ENCODE measurements at places on chromosomes 7 and 10. TPM values are rescaled to one million over a fixed set of nuclear protein-coding genes. Genes with fewer than 3 reads are reported as not detected.

- no peaks in the 10 kb centered on the region for H3K4me1 ChIP-seq
- no peaks in the 10 kb centered on the region for H3K36me3 ChIP-seq
- H3K27ac ChIP-seq: no peak overlapping the region
- no peak for DNase-seq
- H3K4me3 ChIP-seq: no peak overlapping the region
- H3K27me3 ChIP-seq: no peaks in the 10 kb centered on the region
Observed at GRCh38 chr10:126092366-126093215, 196.2 kb downstream of the FANK1 start.

DNA sequence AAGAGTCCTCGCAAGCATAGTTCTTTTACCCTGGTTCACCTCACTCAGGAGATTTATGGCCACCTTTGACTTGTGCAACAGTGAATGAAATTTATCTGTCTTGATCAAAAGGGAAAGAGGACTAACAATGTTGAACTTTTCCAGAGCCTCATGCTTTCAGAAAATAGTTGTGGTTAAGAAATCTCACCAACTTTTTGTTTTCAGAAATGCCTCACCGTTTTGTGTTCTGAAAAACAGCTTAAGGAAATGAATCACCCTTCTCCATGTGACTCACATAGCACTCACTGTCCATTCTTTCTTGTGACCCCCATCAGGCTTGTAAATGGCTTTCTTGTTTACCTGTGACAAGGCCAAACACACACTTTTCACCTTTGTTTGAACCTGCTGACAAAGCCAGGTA, 148.6 kb upstream of the FAM3C start:
- H3K4me3 ChIP-seq: no peak overlapping the region
- no peaks in the 10 kb centered on the region for H3K27me3 ChIP-seq
- no peaks in the 10 kb centered on the region for H3K4me1 ChIP-seq
- H3K27ac ChIP-seq: no peak overlapping the region
- H3K36me3 ChIP-seq: peaks cover 19% of the 10 kb centered on the region

CPA4 gene
- not detected for total RNA-seq

GRCh38 chr10:27695706-27696105, 49.9 kb downstream of the MKX start:
- H3K4me3 ChIP-seq: no peak overlapping the region
- no peak for DNase-seq
- H3K4me1 ChIP-seq: no peaks in the 10 kb centered on the region
- H3K27me3 ChIP-seq: no peaks in the 10 kb centered on the region

- no peak for DNase-seq
- no peak overlapping the region for H3K27ac ChIP-seq
- no peak overlapping the region for H3K4me3 ChIP-seq
- H3K36me3 ChIP-seq: 0 out of 2 replicates have a peak, but pooled peaks cover 5% of the 10 kb centered on the region
- H3K4me1 ChIP-seq: no peaks in the 10 kb centered on the region
Observed at GRCh38 chr10:61732629-61733278, 70.0 kb downstream of the CABCOCO1 start.

DNA sequence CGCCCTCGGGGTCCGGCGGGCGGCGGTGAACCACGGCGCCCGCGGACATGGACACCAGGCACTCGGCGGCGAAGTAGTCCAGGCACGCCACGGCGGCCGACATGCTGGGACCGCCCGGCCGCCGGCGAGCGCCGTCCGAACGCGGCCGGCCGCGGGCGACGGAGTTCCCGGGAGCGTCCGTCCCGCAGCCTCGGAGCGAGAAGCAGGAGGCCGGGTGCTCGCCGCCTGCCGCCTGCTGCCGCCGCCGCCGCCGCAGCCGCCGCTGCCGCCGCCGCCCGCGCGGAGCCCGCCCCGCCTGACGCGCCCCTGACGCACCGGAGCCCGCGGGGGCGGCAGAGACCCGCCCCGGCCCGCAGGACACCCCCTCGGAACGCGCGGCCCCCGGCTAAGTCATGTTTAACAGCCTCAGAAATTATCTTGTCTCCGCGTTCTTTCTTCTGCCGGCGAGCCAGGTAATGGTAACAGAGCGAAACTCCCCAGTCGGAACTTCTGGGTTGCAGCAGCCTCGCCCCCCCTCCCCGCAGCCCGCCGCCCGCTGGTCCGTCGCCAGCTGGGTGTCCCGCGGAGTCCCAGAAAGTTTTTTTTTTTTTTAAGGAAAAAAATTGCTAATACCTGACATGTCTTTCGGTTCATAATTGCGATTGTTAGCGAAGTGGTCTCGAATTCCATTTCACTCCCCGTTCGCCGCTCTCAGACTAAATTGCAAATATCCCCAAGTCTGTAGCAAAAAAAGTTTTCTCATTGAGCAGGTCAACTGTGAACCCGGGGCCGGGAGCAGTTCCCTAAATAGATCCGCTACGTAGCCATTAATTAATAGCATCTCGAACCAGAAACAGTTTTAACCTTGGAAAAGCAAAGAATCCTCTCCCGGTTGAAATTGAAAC, at the start of gene KLF14:
TSS of gene KLF14 (minus strand) at position 277 of the 884 bp plus-strand sequence. CDS start at position 103, 174 bp downstream.
- H3K27ac ChIP-seq: no peak within 1 kb of the TSS
- peaks cover 4% of the 10 kb centered on the region for H3K36me3 ChIP-seq
- peaks cover 26% of the 10 kb centered on the region for H3K27me3 ChIP-seq
- DNase-seq: peak; percentile 50

GRCh38 chr10:126163506-126163905, 224.8 kb downstream of the ADAM12 start:
- H3K27ac ChIP-seq: no peak overlapping the region
- no peaks in the 10 kb centered on the region for H3K27me3 ChIP-seq
- H3K4me3 ChIP-seq: no peak overlapping the region
- H3K4me1 ChIP-seq: no peaks in the 10 kb centered on the region
- no peaks in the 10 kb centered on the region for H3K36me3 ChIP-seq

DNA sequence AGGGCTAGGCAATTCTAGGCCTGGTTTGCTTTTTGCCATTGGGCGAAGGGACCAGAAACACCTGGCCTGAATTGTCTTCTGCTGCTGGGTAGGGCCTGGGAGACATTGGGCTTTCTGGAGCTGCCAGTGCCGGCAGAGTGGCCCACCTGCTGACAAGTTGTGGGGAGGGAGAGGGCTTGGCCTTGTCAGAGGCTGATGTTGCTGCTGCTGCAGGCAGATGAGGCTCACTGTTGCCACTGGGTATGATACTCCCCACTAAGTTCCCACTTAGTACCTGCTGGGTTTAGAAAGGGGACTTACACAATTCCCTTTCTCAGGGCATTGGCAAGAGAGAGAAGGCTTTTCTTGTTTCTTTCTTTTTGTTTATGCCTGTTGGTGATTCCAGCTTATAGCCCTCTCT, 289.6 kb upstream of the NPVF start:
- DNase-seq: peak; percentile 40
- H3K4me3 ChIP-seq: no peak overlapping the region
- no peaks in the 10 kb centered on the region for H3K36me3 ChIP-seq
- no peaks in the 10 kb centered on the region for H3K27me3 ChIP-seq
- no peak overlapping the region for H3K27ac ChIP-seq

ARHGEF5 gene
- total RNA-seq: 33.9 TPM

SEMA3C gene
- 1.4 TPM for total RNA-seq

NKX2-3 gene
- not detected for total RNA-seq

DNA sequence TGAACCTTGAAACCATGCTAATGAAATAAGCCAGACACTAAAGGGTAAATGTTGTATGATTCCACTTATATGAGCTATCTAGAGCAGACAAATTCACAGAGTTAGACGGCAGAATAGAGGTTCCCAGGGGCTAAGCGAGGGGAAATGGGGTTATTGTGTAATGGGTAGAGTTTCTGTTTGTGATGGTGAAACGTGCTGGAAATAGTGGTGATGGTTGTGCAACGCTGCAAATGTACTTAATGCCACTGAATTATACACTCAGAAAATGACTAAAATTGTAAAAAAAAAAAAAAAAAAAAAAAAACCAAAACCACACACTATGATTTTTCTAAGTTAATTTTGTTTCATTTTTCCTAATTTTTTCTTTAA, 30.0 kb downstream of the SFXN4 start:
- H3K4me1 ChIP-seq: no peaks in the 10 kb centered on the region
- no peaks in the 10 kb centered on the region for H3K27me3 ChIP-seq
- H3K27ac ChIP-seq: no peak overlapping the region
- H3K36me3 ChIP-seq: peaks cover 42% of the 10 kb centered on the region

DNA sequence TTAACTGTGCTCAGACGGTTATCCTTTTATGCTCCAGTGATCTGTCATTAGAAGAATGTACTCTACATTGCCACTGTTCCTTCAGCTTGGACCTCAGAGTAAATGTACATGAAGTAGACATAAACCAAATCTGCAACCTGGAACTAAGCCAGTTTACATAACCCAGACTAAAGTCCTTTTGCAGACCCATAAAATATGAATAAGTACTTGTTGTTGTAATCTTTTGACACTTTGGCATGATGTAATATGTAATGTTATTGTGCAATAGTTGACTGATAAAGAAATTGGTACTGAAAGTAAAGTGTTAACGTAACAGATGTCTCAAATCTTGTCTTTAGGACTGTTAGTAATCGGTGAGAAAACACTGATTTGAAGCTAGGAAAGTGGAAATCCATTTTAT, 115.8 kb upstream of the SORCS1 start:
- H3K4me3 ChIP-seq: no peak overlapping the region
- DNase-seq: no peak
- no peaks in the 10 kb centered on the region for H3K27me3 ChIP-seq
- H3K36me3 ChIP-seq: no peaks in the 10 kb centered on the region
- no peak overlapping the region for H3K27ac ChIP-seq

- no peak for DNase-seq
- peaks cover 2% of the 10 kb centered on the region for H3K4me1 ChIP-seq
- H3K36me3 ChIP-seq: peaks cover 6% of the 10 kb centered on the region
- H3K4me3 ChIP-seq: no peak overlapping the region
- H3K27ac ChIP-seq: no peak overlapping the region
Observed at GRCh38 chr10:98141484-98142073, 7.1 kb downstream of the R3HCC1L start.

DNA sequence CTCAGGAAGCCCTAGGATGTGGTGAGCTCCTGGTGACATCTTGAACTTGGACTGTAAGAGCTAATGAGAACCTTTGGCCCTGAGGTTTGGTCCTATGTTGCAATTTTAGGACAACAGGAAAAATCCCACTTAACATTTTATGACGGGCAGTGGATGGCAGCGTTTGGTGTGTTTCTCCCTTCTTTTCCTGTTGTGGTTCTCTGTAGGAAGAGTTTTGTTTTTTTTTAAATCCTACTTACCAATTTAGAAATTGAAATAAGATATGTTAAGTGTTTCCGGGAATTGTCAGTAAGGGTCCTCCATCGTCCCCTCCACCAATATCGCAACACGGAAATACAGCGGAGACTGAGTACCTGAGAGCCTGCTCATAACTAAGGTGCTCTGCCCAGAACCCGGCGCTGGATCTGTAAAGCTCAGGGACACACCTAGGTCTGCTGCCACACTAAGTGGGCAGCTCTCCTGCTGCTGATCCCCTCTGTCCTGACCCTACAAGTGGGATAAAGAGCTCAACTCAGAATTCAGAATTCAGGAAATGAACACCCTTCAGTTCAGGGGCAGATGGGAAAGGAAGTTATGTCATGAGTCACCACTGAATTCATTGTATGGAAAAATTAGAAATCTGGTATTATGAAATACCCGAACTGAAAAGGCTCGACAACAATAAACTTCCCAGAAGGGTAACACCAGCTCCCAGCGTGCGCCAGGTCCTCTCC, 9.1 kb upstream of the PROSER2 start:
- H3K4me1 ChIP-seq: no peaks in the 10 kb centered on the region
- no peak overlapping the region for H3K27ac ChIP-seq
- no peaks in the 10 kb centered on the region for H3K36me3 ChIP-seq
- no peaks in the 10 kb centered on the region for H3K27me3 ChIP-seq
- H3K4me3 ChIP-seq: no peak overlapping the region

DNA sequence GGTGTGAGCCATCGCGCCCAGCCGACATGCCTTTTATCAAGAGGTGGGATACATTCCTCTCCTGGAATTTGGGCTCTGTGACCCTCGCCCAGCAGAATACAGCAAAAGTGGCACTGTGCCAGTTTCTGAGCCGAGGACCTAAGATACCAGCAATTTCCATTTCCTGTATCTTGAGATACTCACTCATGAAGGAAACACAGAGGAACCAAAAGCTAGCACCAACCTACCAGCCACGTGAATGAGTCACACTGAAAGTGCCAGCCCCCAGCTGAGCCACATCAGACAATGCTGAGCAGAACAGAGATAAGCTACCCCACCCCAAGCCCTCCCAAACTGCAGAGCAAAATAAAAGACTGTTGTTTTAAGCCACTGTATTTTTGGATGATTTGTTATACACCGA, 56.3 kb downstream of the CACUL1 start:
- no peak overlapping the region for H3K4me3 ChIP-seq
- H3K27ac ChIP-seq: no peak overlapping the region
- H3K36me3 ChIP-seq: peaks cover 34% of the 10 kb centered on the region
- no peaks in the 10 kb centered on the region for H3K27me3 ChIP-seq
- DNase-seq: no peak

DNA sequence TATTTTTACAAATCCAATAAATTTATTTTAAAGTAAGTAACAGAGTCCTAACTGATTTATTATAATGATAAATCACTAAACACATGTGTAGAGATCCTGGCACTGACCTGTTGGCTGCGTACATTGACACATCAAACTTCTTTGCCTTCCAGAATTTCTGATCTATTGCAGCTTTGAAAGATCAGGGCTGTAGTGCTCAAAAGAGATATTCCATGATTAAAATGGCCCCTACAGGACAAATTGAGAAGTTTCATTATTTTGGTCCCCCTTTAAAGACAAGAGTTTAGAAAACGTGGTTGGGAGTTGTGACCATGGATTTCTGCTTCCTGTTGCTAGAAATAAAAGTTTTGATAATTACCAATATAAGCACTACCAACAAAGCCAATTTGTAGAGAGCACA, 87.7 kb upstream of the PDK4 start:
- no peak overlapping the region for H3K27ac ChIP-seq
- H3K27me3 ChIP-seq: no peaks in the 10 kb centered on the region
- H3K36me3 ChIP-seq: no peaks in the 10 kb centered on the region

DNA sequence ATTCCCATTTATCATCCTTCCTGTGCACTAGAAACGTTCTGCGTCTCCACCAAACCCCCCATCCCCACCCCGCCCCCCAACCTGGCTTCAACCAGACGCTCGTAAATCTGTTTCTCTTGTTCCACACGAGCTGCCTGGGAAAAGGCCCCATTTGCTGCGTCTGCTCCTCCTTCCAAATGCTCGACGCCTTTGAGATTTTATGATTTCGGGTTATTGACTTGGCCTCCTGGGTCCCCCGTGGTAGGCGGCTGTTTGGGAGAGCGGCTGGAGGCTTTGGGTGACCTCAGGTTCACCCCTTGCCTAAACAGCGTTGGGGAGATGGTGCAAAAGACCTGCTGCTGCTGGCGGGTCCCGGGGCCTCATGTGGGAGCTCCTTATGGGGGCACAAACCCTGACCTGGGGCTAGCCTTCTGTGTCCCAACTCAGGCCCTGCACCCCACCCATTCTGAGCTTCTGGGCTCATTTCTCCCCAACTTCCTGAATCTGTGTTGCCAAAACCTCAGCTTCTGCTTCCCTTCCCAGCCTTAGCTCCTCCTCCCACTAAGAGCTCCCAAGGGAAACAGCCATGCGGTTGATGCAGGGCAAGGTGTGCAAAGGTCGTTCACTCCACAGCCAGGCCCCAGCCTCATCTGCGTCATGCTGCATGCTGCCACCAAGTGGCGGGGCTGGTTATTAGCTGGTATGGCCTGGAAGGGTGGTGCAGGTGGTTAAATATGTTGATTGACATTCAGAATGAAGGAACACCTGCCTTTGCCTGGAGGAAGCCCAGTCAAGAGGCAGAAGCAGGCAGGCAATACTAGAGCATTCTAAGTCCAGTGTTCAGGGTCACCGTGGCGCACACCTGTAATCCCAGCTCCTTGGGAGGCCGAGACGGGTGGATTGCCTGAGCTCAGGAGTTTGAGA, 49.1 kb upstream of the ELN start:
- H3K36me3 ChIP-seq: no peaks in the 10 kb centered on the region
- no peaks in the 10 kb centered on the region for H3K27me3 ChIP-seq
- no peaks in the 10 kb centered on the region for H3K4me1 ChIP-seq
- H3K27ac ChIP-seq: no peak overlapping the region
- no peak overlapping the region for H3K4me3 ChIP-seq
- peak; percentile 84 for DNase-seq
